Activated CD4-positive, alpha-beta T cell treated with anti-CD3 and anti-CD28 coated beads, Interleukin-2, amount 50 U/mL, for 24 hours (primary cell): ENCODE measurements at places on chromosomes 3 and 15.

- DNase-seq, result no peak
Measured at GRCh38 chr15:78370013-78370412, 29.9 kb downstream of the CRABP1 start.

- no peak for DNase-seq
Measured at GRCh38 chr15:20310603-20311002, 231.0 kb downstream of the GOLGA6L6 start.

DNA sequence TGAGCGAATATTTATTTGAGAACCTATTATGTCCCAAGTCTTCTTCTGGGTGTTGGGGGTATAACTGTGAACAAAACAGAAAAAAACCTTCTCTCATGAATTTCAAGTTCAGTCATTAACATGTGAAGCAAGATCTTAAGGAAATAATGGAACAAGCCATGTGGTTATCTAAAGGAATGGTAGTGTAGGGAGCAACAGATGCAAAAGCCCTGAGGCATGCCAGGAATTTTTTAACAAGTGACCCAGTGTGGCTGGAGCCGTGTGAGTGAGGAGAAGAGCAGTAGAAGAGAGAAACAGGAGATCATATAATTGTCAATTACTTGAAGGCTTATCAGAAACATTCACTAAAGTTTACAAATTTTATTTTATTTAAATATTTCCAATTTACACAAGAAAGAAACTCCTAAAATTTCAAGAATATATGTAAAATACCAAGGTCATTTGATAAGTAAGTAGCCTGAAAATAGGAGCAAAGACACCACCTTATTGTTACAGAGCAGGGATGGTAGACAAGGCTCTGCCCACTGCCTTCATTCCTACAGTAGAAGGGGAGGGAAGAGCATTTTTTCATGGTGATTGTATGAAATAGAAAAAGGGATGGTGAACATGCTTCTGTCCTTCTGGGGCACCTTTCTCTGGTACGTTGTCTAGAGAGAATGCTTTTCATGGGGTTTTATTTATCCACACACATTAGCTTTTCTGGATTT lies 345.1 kb downstream of the PLOD2 start:
- no peak for DNase-seq

GRCh38 chr3:188954590-188955208 lies 217.1 kb upstream of the TPRG1 start:
- DNase-seq, result peak; percentile 87

- no peak for DNase-seq
Measured at GRCh38 chr3:123766193-123767008, 117.7 kb downstream of the MYLK start.

GRCh38 chr3:120555657-120556509 lies 40.3 kb upstream of the NDUFB4 start:
- DNase-seq, result no peak

DNA sequence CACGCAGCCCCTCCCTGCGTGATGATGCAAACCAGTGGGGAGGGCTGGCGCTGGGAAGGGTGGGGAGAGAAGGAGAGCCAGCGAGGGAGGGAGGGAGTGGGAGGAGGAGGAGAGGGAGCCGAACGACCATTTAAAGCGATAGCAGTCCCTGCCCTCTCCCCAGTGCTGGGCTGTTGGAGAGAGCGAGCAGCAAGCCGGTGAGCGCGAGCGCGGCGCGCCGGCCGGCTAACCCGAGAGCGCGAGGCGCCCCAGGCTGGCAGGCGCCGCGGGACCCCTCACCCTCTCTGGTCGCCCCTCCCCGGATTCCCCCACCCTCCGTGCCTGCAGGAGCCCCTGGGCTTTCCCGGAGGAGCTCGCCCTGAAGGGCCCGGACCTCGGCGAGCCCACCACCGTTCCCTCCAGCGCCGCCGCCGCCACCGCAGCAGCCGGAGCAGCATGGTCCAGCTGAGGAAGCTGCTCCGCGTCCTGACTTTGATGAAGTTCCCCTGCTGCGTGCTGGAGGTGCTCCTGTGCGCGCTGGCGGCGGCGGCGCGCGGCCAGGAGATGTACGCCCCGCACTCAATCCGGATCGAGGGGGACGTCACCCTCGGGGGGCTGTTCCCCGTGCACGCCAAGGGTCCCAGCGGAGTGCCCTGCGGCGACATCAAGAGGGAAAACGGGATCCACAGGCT lies at the start of gene GRM7:
Gene GRM7, plus strand, starts transcription at position 162 of the 671 bp plus-strand sequence.
- DNase-seq, result no peak

- DNase-seq, result no peak
Measured at GRCh38 chr15:42118650-42119445, 24.5 kb upstream of the PLA2G4D start.
